ENCODE measurements at places on chromosomes 1 and 21.

DNA sequence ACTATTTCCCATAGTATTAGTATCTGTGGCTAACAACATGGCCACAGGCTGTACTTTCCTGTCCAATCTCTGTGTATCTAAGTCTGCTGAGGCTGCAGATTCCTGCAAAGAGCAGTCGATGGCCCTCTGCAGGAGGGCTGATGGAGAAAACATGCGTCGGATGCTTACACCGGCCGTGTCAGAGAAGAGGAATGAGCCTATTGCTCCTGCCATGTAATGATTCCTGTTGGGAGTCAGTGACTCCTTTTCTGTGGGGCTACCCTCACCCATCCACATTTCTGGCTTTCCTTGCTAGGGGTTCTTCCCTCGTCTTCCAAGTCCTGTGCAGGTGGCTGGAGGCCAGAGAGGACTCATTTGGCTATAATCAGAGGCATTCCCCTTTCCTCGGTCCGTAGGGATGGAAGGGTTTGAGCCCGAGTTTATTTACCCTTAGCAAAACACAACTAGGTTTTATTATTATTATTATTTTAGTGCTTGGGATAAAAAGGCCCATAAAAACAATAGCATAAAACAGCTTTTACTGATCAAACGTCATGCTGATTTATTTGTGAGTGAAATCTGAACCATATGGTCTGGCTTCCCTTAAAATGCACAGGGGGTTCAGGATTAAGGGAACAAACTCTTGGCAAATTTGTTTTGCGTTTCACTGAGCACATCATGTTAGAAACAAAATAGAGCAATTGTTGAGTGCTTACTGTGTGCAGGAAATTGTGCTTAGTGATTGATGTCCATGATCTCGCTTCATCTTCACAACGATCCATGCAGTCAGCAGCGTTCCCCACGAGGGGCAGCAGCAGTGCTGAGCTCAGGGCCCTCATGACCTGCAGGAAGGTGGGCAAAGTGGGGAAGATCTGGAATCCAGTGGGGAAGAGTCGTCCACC is 70.8 kb downstream of the KIF26B start:
- no peak for DNase-seq

DNA sequence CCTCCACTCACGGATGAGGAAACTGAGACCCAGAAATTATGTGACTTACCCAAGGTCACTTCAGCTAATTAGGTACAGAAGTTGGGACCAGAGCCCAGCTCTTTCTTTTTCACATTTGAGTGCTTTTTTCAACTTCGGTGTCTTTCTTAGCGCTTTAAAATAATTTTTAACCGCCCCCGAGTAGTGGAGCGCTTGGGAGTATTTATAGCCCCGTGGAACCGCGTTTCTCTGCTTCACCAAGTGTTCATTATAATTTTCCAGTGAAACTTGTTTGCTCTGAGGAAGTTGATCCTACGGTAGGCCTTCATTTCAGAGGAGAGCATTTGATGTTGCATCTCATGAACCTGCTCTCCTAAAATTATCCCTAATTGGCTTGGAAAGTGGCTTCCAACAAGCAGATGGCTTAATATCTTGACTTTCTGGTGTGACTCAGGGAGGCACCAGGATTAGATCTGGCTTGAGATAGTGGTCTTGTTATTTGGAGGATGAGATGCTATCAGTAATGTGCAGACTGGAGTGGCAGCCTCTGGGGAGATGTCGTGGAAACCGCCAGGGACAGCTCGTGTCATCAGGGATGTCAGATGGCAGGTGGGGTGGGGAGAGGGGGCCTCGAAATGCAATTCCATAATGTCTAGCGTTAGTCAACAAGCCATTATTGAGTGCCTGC is 321.3 kb downstream of the CAMTA1 start:
- DNase-seq = no peak

DNA sequence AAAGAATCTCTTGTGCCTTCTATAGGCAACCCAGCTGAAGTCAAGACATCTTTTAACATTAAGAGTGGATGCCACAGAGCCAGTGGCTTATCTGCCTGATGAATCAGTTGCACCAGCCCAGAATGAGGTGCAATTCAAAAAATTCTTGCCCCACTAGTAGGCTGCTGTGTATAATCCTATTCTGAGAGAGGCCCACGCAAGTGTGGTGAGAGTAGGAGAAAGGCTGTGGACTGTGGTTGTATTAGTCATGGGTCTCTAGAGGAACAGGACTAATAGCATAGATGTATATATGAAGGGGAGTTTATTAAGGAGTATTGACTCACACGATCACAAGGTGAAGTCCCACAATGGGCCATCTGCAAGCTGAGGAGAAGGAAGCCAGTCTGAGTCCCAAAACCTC is 216.4 kb downstream of the LTN1 start:
- peak; percentile 41 for DNase-seq

- no peak for DNase-seq
Measured at GRCh38 chr21:40853956-40854688, 7.2 kb upstream of the DSCAM start.

DNA sequence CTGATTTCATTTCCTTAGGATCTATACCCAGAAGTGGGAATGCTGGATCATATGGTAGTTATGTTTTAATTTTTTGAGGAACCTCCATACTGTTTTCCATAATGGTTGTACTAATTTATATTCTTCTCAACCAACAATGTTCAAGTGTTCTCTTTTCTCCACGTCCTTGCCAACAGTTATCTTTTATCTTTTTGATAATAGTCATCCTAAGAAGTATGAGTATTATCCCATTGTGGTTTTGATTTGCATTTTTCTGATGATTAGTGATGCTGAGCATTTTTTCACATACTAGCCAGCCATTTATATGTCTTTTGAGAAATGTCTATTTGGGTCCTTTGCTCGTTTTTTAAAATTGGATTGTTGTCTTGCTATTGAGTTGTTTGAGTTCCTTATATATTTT is 38.5 kb downstream of the ABCD3 start:
- no peak for DNase-seq

- DNase-seq = no peak
Measured at GRCh38 chr1:204450461-204451257, 39.0 kb upstream of the PPP1R15B start.

DNA sequence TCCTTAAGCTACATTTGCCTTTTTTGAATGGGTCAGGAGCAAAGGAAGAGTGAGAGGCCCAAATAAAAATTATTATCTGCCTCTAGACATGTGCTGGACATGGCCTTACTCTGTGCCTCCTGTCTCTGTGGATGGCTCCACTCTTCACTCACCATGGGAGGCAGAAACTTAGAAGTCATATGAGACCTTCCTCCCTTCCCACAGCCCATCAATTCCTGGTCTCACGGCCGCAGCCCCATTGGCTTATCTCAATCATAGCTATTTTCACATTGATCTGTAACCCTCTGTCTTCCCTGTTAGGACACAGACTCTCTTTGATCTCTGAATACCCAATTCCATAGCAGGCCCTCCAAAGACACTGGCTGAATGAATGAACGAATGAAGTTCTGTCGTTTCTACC is 14.2 kb upstream of the ADORA1 start:
- no peak for DNase-seq

DNA sequence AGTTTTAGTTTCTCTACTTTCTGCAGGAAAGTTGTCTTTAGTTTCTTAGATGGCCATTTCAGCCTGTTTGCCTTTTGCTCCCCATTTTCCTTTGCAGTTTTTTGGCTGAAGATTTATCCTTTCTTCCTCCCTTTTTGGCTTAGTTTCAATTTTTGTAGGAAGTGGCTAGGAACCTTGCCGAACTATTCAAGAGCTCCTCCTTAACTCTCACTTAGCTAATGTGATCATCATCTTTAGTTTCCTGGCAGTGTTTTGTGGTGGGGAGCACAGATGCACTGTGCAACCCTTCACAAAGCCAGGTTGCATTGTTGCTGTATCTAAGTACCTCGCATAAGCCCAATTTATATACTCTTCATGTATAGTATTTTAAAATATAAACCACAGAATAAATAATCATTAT is 28.8 kb upstream of the CCDC181 start:
- DNase-seq = no peak

GRCh38 chr21:42218836-42219605 is at the start of gene ABCG1:
Gene ABCG1 (plus strand): TSS chr21:42219140. CDS start chr21:42219263, 123 bp downstream.
- DNase-seq = peak; percentile 52

DNA sequence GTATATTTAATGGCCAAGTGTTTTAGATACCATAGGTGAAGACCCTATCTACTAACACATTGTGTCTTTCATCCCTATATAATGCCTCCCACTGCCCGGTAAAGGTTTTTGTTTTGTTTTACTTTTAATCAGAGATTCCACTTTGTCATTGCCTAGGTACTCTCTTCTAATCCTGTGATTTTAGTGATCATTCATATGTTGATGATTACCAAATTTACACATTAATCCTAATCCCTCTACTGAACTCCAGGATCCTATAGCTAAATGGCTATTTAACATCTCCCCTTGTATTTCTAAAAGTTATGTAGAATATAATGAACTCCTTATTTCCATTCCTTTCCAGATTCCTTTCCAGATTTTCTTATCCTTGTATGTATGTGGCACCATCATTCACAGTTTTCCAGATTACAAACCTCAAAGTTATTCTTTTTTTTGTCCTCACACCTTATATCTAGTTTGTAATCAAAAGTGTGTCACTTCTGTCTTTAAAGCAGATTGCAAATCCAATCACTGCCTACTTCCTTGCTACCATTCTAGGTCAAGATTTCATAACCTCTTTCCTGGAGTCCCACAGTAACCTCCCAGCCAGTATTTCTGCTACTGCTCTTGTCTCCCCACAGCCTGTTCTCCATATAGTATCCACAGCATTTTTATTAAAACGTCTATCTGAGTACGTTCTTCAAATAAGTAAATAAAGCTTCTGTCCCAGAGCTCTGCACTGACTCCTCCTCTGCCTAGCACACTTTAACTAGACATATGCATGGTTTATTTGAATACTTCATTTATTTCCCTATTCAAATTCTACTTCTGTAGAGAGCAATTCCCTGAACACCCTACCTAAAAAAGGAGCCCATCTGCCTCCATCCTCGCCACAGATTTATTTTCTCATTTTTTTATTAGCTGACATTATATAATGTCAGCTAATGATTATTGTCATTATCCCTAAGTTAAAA is 157.8 kb downstream of the KCNT2 start:
- DNase-seq = no peak

GRCh38 chr1:212341090-212341489 is 55.9 kb downstream of the PPP2R5A start:
- DNase-seq = no peak

- no peak for DNase-seq
Measured at GRCh38 chr1:31871703-31872102, 55.9 kb upstream of the SPOCD1 start.

DNA sequence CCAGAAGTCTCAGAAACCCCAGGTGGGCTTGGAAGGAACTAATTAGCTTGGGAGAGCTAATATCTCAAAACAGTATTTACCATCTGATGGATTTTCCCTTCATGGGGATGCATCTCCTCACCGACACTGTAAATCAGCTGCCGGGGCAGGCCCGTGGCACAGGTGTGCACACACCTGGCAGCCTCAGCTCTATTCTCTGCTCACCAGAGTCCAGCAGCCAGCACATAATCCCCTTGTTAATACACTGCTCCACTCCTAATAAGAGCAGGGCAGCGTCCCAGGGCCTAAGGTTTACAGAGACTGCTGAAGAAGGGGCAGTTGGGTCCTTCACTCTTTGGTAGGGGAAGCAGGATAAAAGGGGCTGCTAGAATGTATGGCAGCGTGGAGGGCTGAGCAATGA is 200.0 kb downstream of the TOMM20 start:
- no peak for DNase-seq

GRCh38 chr1:63847308-63847910 is 73.6 kb downstream of the ROR1 start:
- DNase-seq = no peak

DNA sequence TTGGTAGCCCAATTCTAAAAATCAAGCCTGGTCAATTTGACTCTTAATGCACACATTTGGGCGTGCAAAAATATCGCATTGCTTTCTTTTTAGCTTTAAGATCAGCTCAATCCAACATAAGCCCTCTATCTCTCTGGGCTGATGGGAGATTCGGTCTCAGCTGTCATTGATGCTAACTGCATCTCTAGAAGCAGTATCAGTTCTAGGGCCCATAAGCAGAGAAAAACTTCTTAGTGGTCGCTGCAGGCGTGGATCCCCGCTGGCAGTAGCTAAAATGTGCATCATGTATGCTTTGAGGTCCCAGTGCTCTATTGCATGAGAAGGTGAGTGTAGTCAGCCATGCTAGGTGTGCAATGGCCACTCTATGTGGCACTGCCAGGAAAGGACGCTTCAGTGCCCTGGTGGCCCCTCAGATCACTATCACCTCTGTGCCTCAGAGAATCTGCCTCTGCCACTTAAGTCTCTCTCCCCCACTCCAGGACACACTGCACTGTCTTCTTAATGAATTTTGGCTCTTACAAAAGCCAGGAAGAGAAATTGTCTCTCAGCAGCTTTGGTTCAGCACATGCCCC is 79.7 kb upstream of the GADD45A start:
- no peak for DNase-seq

- peak; percentile 29 for DNase-seq
Measured at GRCh38 chr1:4654764-4655673, 610 bp downstream of the AJAP1 start.

- no peak for DNase-seq
Measured at GRCh38 chr1:17520041-17520440, 19.5 kb upstream of the ARHGEF10L start.

- no peak for DNase-seq
Measured at GRCh38 chr1:112389689-112390088, 6.3 kb upstream of the CTTNBP2NL start.

All from AG08396 (cell line).